ENCODE measurements at places on chromosomes 5 and 9.

DNA sequence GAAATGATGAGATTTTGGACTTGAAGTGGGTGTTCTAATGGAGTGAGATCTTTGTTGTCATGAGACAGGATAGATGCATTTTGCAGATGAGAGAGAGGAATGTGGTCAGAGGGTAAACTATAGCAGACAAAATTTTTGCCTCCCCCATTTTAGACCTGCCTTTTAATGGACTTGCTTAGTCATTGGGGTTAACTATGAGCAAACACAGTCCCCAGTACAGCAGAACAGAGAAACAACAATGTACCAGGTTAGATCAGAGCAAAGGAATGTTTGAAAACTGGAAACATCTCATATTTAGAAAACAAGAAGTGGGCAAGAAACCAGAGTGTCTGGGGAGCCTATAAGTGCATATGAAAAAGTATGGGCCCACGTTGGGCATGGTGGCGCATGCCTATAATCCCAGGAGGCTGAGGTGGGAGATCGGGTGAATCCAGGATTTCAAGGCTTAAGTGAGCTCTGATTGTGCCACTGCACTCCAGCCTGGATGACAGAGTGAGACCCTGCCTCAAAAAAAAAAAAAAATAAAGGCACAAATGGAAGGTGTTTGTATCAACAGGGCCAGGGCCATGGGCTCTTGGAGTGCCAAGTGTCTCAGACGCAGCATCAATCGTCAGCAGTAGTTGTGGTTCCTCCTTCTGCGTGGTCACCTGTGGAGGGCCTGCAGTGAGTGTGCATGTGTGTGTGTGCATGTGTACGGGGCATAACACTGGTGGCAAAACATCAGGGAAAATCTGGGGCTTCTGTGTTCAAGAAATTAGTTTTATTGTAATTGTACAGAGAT lies 214.4 kb upstream of the S1PR3 start:
- no peaks in the 10 kb centered on the region for H3K36me3 ChIP-seq
- peaks cover 4% of the 10 kb centered on the region for H3K4me1 ChIP-seq
- no peak for DNase-seq

DNA sequence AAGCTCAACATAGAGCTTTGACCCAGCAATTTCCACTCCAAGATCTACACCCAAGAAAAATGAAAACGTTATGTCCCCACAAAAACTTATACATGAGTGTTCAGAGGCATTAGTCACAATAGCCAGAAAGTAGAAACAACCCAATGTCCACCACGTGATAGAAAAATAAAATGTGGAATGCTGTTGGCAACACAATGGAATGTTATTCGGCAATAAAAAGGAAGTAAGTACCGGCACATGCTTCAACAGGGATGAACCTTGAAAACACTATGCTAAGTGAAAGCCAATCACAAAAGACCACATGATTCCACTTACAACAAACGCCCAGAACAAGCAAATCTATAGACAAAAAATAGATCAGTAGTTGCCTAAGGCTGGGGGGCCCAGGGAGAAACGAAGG lies 6.0 kb downstream of the UBQLN1 start:
- no peaks in the 10 kb centered on the region for H3K27me3 ChIP-seq
- peaks cover 55% of the 10 kb centered on the region for H3K4me1 ChIP-seq
- H3K27ac ChIP-seq = no peak overlapping the region
- no peak overlapping the region for H3K4me3 ChIP-seq

GRCh38 chr5:32332966-32333365 lies 20.2 kb upstream of the MTMR12 start:
- H3K36me3 ChIP-seq = no peaks in the 10 kb centered on the region
- H3K27me3 ChIP-seq = peaks cover 4% of the 10 kb centered on the region
- no peak overlapping the region for H3K27ac ChIP-seq
- no peaks in the 10 kb centered on the region for H3K4me1 ChIP-seq
- no peak for DNase-seq

GRCh38 chr5:135435467-135436330 lies 11.4 kb downstream of the DCANP1 start:
- H3K4me1 ChIP-seq = no peaks in the 10 kb centered on the region
- H3K27ac ChIP-seq = no peak overlapping the region
- no peaks in the 10 kb centered on the region for H3K36me3 ChIP-seq
- H3K27me3 ChIP-seq = peaks cover 9% of the 10 kb centered on the region
- H3K4me3 ChIP-seq = no peak overlapping the region
- no peak for DNase-seq

DNA sequence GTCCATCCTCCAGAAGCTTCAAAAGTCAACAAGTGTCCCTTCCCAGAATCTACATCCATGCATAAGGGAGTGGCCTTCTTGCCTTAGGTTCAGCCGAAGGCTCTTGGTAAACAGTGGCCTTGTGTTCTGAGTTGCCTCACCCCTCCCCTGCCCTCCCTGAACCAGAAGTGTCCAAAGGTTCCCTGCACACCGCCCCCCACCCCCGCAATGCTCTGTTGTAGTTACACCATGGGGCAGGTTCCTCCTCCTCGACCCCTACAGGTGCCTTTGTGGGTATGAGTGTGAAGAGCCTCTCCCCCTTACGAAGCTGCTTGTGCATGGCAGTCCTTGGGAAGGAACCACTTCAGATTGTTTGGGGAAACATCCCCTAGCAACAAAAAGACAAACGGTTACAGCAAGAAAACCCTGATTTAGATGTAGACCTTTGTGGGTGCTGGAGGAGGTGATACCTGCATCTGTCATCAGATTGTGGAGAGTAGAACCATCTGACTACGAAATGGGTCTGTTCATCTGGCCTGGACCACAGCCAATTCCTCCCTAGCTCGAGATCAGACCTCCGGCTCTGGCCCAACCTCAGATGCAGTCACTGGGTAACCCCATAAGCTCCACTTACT lies 7.1 kb downstream of the SPACA9 start:
- no peak for DNase-seq
- H3K4me1 ChIP-seq = peaks cover 19% of the 10 kb centered on the region
- no peaks in the 10 kb centered on the region for H3K36me3 ChIP-seq
- H3K4me3 ChIP-seq = no peak overlapping the region
- no peak overlapping the region for H3K27ac ChIP-seq

DNA sequence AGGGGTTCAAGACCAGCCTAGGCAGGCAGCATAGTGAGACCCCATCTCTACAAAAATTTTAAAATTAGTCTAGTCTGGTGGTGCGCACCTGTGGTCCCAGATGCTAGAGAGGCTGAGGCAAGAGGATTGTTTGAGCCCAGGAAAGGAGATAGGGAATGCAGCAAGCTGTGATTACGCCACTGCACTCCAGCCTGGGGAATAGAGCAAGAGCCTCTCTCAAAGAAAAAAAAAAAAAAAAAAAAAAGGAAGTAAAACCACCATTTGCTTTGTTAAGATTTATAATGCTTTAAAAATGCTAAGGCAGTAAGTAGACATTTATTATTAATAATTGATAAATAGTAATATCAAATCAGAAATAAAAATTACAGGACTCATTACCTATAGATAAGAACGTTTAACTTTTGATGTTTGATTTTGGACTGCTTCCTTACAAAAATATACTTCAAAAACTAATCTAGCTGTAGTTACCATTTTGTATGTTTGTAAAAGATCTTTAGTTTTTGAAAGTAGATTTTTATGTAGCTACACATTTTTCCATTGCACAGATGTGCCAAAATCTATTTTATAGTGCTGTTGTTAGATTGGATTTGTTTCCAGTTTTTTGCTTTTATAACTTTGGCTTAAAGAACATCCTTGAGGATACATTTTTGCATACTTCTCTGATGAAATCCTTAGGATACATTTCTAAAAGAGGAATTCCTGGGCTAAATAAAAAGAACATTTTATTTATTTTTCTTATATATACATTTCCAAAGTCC lies 86.4 kb downstream of the INIP start:
- H3K27ac ChIP-seq = no peak overlapping the region
- no peak overlapping the region for H3K4me3 ChIP-seq
- H3K36me3 ChIP-seq = no peaks in the 10 kb centered on the region
- H3K4me1 ChIP-seq = no peaks in the 10 kb centered on the region

DNA sequence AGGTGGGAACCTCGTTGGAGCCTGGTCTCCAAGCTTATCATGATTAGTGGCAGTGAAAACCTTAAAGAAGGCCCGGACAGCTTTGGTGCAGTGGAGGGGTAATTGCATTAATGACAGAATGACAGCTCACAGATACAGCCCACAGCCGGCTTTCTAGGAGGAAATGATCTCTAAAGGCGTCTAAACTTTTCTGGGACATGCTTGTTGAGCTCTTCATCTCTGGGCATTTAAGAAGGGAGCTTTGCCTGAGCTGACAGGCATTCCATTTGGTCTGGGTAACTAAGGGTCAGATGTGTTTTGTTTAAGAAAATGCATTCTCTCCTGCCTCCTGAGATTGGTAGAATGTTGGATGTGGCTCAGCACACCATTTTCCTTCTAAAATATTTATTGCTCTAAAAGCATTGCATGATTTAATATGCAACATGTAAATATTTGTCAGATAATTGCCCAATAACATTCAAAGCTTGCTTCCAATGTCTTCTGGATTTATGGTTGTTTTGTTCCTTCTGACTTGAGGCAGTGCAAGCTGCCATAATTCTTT lies 4.0 kb downstream of the ANKRD33B start:
- no peak overlapping the region for H3K27ac ChIP-seq
- peaks cover 19% of the 10 kb centered on the region for H3K4me1 ChIP-seq
- H3K27me3 ChIP-seq = peaks cover 5% of the 10 kb centered on the region
- DNase-seq = no peak
- no peak overlapping the region for H3K4me3 ChIP-seq
- no peaks in the 10 kb centered on the region for H3K36me3 ChIP-seq

DNA sequence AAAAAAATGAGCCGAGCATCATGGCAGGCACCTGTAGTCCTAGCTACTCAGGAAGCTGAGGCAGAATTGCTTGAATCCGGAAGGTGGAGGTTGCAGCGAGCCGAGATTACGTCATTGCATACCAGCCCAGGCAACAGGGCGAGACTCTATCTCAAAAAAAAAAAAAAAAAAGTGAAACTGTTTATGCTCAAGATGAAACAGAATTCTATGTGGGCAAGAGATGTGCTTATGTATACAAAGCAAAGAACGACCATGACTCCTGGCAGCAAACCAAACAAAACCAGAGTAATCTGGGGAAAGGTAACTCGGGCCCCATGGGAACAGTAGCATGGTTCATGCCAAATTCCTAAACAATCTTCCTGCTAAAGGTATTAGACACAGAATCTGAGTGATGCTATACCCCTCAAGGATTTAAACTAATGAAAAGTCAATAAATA lies 32.6 kb upstream of the PLAC8L1 start:
- DNase-seq = no peak
- peaks cover 43% of the 10 kb centered on the region for H3K36me3 ChIP-seq
- no peak overlapping the region for H3K27ac ChIP-seq
- H3K27me3 ChIP-seq = no peaks in the 10 kb centered on the region
- H3K4me1 ChIP-seq = no peaks in the 10 kb centered on the region
